ENCODE measurements at places on chromosomes 16 and 17.

- no peak for DNase-seq
Observed at GRCh38 chr16:85458968-85459367, 154.2 kb upstream of the GSE1 start.

DNA sequence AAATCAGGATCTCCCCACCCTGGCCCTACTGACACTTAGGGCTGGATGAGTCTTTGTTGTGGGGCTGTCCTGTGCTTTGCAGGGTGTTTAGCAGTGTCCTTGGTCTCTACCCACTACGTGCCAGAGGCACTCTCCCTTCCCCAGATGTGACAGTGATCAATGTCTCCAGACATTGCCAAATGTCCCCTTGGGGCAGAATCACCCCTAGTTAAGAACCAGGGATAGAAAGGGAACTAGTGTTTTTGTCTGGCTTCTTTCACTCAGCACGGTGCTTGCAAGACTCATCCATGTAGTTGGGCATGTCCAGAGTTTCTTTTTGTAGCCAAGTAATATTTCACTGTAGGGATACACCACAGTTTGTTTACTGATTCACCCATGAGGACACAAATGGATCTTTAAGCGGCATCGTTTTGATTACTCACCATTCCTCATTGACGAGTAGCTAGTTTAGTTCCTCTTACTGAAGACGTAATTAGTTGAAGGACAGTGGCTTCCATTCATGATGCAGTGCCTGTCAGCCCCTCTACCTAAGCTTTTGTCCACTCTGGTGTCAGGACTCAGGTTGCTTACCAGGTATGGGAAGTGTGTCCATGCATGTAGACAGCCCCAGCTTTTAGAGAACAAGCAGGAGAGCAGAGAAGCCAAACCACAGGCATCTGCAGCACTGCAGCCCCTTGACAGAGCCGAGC lies 26.0 kb upstream of the ITGB4 start:
- no peak for DNase-seq

DNA sequence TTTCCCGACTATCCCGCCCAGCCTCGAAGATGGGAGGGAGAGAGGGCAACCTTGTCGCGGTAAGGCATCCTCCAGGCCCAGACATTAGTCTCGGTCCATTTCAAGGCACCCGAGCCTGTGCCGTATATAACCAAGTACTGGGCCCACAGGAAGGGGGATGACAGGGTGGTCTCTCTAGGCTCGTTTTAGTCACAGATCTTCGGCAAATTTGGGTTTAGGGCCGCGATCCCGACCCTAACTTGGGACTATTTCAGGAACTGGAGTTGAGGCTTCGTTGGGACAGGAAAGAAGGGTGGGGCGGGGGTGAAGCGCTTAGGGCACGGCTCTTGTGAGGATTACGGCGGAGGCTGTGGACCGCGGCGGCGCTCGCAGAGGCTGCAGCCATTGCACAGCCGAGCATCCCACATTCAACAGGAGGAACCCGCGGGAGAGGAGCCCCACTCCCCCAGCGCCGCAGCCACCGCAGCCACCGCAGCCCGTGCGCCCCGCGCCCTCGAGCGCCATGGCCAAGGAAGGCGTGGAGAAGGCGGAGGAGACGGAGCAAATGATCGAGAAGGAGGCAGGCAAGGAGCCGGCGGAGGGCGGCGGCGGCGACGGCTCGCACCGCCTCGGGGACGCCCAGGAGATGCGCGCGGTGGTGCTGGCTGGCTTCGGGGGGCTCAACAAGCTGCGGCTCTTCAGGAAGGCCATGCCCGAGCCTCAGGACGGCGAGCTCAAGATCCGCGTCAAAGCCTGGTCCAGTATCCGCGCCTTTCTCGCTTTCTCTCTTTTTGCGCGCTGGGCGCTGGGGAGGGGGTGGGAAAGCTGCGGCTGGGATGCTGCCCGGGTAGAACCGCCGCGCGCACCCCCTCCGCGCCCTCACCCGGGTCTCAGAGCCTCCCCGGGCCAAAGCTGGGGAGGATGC lies at the start of gene VAT1L:
TSS of gene VAT1L (plus strand) at position 384 of the 904 bp plus-strand sequence. CDS start at position 503, 119 bp downstream.
- no peak for DNase-seq

DNA sequence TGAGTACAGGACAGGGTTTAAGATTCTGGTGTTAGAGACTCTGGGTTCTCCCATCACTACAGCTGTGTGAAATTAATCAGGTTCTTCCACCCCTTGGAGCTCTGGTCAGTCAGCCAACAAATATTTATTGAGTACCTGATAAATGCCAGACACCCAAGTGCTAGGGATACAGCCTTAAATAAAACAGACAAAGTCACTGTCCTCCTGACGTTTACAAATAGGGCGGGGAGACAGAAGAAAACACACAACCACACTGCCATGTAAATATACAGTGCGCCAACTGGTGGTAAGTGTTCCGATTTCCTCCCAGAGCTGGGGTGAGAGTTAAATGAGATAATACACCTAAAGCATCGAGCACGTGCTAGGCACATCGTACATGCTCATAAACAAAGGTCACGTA lies 121.0 kb downstream of the COPRS start:
- no peak for DNase-seq

GRCh38 chr17:4317610-4318009 lies 48.9 kb downstream of the UBE2G1 start:
- DNase-seq = no peak

GRCh38 chr16:51553314-51553713 lies 402.2 kb upstream of the SALL1 start:
- no peak for DNase-seq

DNA sequence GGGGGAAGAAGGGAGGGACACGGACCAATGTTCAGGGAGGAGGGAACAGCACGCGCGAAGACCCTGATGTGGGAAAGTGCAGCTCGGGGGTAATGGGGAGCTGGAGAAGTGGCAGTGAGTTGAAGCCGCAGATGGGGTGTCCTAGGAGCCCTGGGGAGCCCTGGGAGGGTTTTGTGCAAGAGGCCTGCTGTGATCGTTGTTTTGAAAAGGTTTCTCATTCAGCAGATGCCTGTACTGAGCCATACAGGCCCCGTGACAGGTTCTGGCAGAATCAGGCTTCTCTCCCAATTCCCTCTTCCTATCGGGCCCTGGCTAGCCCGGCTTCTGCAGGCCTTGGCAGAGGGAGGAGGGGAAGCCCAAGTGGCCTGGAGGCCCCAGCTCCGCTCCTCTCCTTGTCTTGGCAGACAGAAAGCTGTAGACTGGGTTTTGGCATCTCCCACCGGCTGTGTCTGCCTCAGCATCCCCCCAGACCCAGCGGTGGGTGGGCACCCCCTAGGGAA lies 38.4 kb upstream of the EMP2 start:
- DNase-seq = no peak

GRCh38 chr16:57049678-57050077 lies 42.7 kb upstream of the CPNE2 start:
- DNase-seq = no peak

DNA sequence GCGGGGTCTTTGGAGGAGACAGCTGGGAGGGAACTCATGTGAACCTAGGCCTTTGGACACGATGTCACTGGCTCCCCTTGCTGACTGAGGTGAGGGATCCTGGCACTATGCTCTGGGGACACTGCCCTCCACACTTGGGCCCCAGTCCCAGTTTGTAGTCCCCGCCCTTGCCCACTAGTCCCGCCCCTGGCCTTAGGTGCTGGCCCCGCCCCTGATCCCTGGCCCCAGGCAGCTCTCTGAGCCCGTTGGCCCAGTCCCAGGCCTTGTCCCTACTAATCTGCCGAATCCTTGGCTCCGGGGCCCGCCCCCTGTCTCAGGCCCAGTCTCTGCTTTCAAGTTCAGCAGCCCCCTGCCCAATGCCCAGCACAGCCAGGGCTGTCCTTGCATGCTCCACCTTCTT lies 61.0 kb downstream of the SMPD3 start:
- DNase-seq = no peak

DNA sequence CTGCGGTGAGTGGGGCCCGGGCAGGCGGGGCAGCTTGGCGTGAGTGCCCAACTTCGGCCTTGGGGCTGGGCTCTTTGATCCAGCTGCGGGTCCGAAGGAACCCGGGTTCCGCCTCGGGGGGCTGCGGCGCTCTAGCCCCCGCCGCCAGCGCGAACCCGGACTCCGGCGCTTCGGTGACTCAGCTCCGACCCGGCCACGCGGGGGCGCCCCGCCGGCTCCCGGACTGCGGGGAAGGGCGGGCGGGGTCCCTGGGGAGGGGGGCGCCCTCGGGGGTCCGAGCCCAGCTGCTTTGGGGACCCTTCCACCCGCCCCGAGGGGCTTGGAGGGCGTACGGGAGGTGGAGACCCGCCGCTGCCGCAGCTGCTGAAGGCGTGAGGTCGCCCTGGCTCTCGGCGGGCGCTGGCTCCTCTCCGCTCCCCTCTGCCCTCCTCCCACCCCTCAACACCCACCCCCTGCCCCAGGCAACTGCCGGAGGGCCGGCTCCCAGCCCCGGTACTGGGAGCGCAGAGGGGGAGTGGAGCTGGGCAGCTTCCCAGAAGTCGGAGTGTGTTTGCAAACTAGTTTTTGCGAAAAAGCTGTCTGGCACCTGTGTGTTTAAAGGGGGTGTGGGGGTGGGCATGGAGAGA lies 516 bp downstream of the CPNE2 start:
- DNase-seq = peak; percentile 40

Measured in naive thymus-derived CD8-positive, alpha-beta T cell (primary cell).